ENCODE measurements at places on chromosomes 1 and 21.

- no peak for DNase-seq
These were observed 28.2 kb downstream of the GPR88 start for GRCh38 chr1:100565937-100566699.

GRCh38 chr1:228958741-228959140 lies 223.5 kb downstream of the RHOU start:
- no peak for DNase-seq

- peak; percentile 29 for DNase-seq
These were observed 2.3 kb downstream of the H3-3A start for GRCh38 chr1:226064816-226065248.

DNA sequence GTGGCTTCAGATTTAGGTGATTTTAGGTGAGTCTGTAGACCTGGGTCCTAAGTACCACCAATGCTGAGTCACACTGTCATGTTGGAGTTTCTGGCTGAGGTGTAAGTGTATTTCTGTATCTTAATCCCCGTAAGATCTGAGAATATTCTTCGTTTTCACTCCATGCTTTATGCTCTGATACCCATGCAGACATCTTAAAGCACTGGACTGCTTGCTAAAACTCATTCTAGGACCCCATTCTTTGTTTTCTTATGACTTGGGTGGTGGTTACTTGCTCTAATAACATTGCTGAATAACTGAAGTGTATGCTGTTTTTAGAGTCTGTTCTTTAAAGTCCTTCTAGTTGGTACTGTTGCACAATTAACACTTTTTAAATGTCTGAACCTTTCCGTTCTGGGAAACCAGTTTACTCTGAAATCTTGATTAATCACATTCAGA lies 36.6 kb downstream of the CDC42 start:
- no peak for DNase-seq

DNA sequence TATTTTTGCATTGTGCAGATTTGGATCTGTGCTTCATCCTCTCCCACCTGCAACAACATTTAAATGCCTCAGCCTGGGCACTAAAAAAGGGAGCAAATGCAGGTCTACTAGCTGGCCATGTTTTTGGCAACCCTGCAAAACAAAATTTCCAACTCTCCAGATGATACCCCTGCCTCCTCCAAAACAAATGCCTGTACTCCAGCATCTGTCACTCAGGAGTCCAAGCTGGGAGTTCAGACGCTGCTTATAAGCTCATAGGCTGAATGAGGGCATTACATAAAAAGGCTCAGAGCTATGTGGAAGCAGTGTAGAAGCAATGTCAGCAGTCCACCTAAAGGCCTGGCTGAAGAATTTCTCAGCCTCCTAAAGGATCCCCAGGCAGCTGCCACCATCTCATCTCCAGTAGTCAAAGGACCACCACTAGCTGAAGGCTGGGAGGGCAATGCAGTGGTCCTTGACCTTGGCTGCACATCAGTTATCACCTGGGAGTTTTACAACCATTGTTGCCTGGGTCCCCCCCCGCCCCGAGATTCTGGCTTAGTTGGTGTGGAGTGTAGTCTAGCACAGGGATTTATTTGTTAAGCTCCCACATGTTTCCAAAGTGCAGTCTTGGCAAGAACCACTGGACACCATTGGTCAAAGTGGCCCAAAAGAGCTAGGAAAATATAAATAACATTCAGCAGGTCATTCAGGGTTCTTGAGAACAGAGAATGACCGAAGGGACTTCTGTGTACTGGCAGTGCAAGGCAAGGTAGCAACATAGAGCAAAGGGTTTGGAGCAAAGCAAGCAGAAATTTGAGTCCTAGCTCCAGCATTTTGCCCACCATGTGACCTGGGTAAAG lies 57.2 kb downstream of the ITPKB start:
- DNase-seq = no peak

DNA sequence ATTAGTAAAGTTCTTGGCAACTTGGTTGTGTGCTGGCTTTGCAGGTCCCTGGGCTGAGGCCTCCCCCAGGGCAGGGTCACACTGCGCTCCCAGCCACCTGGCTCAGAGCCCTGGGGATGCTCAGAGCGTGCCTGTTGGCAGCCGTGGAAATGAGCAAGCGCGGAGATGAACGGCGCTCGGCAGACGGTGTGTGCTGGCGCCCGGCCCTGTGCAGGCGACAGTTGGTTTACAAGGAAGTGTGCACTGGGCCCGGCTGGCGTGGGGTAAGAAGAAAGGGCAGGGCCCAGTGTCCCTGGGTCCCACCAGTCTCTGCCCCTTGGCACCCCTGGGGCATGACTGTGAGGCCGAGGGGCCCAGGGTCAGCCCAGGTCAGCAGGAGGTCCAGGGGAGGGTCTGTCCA lies 25.7 kb upstream of the PEX10 start:
- no peak for DNase-seq

Measured in stimulated activated CD4-positive, alpha-beta T cell treated with anti-CD3 and anti-CD28 coated beads, Interleukin-4, amount 100 ng/mL, for 48 hours (primary cell).